Fibroblast of skin of right biceps (primary cell): ENCODE measurements at places on chromosomes 1 and 21.

DNA sequence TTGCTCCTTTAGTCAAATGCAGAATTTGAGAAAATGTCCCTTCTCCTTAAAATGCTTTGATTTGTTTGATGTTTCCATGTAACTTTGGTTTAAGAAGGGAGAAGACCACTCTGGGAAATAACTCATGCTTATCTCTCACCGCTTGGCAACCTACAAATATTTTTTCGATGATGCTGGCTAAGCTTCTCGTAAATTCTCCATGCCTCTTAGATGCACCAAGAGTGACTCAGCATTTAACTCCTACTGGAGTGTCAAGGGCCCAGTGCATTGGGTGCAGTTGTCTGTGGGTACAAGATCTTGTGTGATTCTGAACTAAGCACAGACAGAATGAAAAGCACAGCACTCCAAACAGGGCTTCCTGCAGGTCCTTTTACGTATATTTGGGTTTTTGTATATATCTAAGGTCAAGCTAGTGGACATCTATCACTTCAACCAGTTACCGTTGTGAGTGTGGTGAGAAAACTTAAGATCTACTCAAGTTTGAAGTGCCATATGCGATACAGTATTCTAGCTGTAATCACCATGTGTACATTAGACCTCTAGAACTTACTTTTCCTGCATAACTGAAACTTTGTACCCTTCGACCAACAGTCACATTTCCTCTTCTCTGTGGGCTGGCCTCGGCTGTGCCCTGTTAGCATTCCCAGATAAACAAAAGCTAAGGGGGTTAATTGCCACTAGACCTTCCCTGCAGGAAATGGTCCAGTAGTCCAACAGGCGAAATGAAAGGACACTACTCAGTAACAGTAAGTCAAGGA, 55.8 kb downstream of the COL18A1 start:
- DNase-seq: peak; percentile 85

- DNase-seq: no peak
These were observed at the start of gene MYOG for GRCh38 chr1:203085528-203086406. TSS of gene MYOG (minus strand) at chr1:203086012. CDS start at chr1:203085961, 51 bp downstream.

- DNase-seq: no peak
These were observed 20.9 kb upstream of the TMEM222 start for GRCh38 chr1:27301052-27301422.

GRCh38 chr1:77487631-77488030, 194.8 kb downstream of the ZZZ3 start:
- no peak for DNase-seq

GRCh38 chr1:101284021-101284420, 47.2 kb downstream of the S1PR1 start:
- DNase-seq: no peak

GRCh38 chr1:59750328-59751003, 64.3 kb upstream of the HOOK1 start:
- DNase-seq: peak; percentile 88

DNA sequence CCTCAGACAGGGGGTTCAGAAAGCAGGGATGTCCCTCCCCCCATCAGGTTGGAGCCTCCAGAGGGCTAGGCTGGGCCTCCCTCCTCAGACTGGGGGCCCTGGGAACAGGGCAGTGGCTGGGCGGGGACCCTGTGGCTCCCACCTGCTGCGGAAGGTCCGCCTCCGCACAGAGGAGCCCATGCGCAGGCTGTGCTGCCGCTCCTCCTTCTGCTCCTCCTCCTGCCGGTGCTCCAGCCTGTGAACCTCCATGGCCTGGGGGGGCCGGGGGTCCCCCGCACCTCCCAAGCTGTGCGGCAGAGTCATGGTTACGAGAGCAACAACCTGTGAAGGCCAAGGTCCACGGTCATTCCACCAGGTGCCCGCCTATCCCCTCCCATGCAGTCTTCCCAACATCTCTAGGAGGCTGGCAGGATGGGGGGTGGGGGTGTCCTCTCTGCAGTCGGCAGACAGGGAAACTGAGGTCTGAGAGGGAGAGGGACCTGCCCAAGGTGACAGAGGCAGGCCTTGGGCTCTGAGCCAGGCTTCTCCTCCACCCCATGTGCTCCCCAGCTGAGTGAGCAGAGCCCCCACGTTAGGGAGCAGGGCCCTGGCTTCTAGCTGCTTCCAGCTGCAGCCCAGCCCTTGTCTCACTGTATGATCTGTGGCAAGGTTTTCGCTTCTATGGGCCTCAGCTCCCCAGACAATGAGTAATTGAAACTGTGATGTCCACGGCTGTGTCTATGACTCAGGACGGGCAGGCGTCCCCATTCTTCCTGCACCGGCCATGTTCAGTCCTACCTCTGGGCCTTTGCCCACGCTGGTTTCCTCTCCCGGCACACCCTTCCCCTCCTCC, 3.4 kb downstream of the MYOM3 start:
- DNase-seq: peak; percentile 84

DNA sequence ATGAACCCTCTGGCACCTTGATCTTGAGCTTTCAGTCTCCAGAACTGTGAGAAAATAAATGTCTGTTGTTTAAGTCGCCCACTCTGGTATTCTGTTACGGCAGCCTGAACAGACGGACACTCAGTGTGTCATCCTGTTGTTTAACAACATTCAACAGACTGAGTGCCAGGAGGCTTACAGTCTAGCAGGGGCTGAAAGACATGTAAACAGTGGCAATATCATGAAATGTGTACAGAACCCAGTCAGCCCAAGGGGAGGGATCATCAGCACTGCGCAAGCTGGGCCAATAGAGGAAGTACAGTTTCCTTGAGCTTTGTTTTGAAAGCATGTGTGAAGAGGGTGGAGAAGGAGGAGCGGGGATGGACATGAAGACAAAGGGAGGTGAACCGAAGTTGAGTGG, 13.6 kb downstream of the DIP2A start:
- no peak for DNase-seq

DNA sequence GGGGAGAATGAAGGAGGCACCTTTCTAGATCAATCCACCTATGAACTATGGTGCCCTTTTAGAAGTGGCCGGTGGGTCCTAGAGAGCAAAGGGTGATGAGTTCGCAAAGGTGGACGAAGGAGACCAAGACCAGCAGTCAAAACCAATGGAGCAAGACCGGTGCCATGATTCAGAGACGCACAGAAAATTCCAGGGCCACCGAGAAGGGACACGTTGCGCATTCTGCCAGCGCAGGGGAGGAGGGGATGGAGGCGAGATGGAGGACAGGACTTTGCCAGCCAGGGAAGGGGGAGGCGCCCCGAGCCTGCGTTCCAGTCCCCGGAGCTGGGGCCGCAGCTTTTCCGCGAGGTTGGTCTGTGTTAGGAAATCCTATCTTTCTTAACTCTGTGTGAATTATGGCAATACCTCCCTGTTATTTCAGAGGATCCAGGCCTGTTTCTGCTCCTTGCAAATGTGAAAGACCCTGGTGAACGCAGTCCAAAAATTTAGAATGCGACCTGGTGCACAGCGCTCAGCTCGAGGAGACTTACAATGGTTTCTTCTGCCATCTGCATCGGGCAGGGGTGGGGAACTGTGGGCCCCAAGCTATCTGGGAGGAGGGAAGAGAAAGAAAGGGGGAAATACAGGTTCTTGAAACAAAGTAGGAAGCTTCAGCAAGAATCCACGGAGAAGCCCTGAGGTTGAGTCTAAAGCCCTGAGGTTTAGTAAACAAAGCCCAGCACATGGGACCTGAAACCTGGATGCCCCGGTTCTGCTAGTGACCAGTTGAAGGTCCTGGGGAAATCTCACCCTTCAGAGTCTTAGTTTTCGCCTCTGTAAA, 129.4 kb downstream of the MRPS6 start:
- peak; percentile 38 for DNase-seq

DNA sequence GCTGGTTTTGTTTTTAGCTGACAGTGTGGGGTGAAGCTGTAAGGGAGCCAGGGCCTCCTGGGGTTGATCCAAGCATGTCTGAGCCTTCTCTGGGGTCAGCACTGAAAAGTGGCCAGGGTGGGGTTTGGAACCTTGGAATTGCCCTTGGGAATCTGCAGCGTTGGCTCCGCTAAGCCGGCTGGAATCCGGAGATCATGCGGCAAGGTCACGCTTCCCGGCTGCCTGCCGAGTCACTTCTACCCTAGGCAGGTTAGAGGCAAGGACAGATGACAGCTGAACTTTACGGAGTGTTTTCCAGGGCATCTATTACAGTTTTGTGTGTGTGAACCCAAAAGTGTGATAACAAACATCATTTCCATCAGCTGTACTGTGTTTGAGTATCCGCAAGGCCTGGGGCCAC, 17.1 kb downstream of the ABCG1 start:
- DNase-seq: no peak

DNA sequence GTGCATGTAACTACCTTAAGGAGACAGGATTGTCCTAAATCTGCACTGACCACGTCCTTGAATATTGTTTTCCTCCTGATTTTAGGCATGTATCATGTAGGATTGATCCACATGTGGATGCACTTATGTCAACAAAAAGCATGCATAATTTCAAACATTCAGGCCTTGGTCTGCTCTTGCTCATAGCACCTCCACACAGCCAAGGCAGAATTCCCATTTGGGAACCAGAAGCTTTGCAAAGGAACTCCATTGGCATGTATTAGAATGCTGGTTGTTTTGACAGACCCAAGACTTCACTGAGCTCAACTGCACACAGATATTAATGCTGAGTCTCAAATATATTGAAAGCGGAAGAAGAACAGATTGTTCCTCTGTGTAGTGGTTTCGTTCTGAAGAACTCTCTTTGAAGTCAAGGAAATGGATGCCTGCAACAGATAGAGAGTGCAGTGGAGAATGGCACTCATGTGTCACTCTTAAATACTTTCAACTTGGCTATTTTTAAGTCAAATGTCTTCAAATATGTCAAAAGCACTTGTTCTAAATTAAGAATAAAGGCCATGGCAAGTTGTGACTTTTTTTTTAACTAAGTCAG, 387.6 kb downstream of the LTN1 start:
- DNase-seq: no peak

DNA sequence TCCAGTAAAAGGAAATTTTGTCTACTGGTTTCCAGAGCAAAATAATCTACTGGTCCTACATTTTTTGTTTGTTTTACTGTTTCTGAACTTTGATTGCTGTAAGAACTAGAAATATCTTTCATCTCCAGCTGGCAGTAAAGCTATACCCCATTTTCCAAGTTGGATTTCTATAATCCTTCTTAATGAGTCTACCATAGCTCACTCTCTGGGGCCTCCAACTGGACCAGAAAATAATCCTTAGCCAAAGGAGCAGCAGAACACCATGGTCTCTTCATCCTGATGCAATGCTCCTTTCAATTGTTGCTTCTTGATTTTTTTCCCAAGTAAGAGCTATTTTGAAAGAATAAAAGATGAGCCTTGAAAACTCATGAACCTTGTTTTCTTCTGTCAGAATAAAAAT, 110.0 kb upstream of the COL11A1 start:
- no peak for DNase-seq
